Amygdala (tissue), 56 donors: ENCODE measurements at places on chromosomes 1 and 21.

GRCh38 chr21:35633501-35633900 is 426.8 kb downstream of the SETD4 start:
- DNase-seq, result no peak

GRCh38 chr1:6263716-6264115 is 2.8 kb upstream of the GPR153 start:
- DNase-seq, result no peak

DNA sequence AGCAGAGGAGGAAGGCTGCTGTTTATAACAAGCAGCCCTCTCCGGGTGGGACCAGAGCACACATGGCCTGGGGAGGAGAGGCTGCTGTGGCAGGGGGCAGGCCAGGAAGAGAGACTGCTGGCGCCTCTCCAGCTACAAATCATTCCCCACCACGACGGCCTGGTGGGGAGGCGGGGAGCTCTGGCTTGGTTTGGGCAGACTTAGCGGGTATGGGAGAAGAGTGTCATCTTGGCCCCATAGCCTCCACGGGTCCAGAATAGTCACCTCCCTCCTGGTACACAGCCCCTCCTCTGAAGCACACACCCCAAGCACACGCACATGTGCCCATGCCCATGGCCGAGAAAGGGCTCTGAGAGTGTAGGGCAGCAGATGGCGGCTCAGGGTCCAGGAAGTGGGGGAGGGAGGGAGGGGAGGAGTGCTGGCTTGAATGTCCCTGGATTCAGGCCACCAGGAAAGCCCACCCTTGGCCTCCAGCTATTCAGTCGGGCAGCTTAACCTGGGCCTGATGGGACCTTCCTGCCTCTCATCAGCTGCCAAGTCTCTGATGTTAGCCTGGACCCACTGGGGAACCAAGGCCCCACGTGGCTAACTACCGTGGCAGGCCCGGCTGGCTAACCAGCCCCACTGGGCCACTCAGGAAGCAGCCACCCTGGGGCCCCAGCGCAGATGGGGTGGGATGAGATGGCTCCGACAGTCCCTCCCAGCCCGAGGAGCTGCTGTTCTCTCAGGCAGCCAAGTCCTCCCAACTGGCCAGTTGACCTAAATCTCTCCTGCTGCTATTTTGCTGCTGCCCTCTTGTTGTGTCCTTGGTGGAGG is 10.9 kb downstream of the LRP8 start:
- DNase-seq, result peak; percentile 33

- no peak for DNase-seq
Measured at GRCh38 chr1:24084050-24084449, 27.9 kb downstream of the MYOM3 start.

GRCh38 chr1:195516036-195516435 is 1092.2 kb downstream of the KCNT2 start:
- DNase-seq, result no peak

DNA sequence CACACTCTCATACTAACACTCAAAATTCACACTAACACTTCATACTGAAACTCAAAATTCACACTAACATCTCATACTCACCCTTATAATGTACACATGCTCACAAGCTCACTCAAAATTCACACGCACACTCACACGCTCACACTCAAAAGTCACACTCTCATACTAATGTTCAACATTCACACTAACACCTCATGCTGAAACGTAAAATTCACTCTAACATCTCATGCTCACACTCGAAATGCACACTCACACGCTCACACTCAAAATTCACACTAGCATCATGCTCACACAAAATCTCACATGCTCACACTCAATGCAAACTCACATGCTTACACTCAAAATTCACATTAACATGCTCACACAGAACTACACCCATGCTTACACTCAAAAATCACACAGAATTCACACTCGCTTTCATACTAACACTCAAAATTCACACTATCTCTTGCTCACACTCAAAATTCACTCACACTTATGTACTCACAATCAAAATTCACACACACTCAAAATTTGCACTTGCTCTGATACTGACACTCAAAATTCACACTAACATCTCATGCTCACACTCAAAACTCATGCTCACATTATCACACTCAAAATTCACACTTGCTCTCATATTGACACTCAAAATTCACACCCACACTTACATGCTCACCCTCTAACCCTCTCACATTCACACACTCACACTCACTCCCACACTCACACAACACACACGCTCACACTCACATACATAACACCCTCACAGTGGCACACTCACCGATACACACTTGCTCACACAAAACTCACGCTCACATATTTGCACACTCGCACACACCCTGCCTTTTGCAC is 264.4 kb upstream of the VAMP3 start:
- no peak for DNase-seq

GRCh38 chr1:159750621-159751020 is 30.1 kb upstream of the DUSP23 start:
- DNase-seq, result no peak

- DNase-seq, result no peak
Measured at GRCh38 chr1:115428256-115428655, 90.2 kb upstream of the NGF start.

DNA sequence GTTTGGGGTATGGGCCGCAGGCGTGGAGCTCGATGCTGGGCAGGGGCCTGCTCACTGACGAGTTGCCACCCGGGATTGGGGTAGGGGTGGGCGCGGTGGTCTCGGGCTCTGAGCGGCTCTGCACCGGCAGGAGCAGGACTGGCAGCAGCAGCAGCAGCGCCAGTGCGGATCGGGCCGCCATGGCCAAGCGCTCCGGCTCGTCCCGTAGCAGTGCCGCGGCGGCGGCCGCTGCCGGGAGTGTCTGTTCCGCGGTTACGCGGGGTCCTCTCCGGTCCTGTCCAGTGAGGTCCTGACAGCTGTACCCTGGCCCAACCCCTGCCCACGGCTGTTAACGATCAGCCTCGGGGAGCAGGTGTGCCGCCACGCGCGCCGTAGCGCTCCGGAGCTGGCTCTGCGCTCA is 26.5 kb downstream of the ADARB1 start:
- no peak for DNase-seq

GRCh38 chr21:39837861-39838359 is 29.3 kb upstream of the PCP4 start:
- no peak for DNase-seq

- DNase-seq, result peak; percentile 12
Measured at GRCh38 chr1:111690306-111690617, 48.9 kb downstream of the INKA2 start.

DNA sequence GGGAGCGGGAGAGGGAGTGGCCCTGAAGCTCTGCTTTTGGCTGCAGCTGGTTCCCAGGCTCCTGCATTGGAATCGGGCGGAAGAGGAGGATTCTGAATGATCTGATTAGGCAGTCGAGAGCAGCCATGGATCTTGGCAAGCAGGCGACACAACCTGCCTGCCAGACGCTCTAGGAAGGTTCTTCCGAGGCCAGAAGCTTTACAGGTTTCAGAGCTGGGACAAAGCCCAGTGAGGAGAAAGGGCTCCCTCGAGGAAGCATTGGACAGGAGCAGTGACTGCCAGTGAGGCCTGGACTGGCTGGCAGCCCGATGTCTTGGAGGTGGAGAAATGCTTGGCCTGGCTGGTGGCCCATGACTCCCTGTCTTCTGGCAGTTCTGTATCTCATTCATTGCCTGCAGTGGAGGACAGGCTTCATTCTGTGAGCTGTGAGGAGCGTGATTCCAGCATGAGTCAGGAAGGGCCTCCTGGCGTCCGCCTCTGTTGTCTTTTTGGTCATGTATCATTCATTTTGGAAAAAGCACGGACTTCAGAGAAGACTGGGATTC is 132.7 kb upstream of the IPO9 start:
- peak; percentile 90 for DNase-seq

DNA sequence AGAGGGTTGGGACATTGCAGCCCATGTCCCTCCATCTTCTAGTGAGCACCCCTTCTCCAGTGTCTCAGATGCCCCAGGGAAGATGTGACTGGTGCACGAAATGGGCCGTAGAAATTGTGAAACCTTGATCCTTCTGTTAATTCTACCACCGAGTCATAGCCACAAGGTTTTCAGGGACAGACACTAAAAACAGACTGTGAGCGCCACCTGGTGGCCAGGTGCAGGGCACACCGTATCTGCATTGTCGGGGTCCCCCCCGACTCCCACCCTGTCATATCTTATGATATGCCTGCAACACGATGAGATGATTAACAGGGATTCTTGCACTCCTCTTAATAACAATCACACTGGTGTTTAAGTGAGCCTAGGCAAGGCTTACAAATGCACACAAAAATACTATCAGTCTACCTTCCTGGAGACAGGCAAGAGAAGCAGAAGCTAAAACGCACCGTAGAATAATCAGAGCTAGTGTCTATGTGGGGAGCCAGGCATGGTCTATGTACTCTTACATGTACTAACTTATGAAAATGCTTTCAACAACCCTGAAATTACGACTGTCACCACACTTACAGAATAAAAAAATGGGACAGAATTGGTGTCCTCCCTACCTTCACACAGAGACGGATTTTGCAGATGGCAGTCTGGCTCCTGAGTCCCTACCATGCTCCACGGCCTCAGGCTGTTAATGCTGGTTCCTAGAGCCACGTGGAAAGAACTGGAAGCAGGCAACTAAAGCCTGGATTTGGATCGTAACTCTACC is 57.9 kb downstream of the FHAD1 start:
- peak; percentile 29 for DNase-seq

GRCh38 chr1:15411593-15412137 is 2.0 kb downstream of the EFHD2 start:
- DNase-seq, result no peak

DNA sequence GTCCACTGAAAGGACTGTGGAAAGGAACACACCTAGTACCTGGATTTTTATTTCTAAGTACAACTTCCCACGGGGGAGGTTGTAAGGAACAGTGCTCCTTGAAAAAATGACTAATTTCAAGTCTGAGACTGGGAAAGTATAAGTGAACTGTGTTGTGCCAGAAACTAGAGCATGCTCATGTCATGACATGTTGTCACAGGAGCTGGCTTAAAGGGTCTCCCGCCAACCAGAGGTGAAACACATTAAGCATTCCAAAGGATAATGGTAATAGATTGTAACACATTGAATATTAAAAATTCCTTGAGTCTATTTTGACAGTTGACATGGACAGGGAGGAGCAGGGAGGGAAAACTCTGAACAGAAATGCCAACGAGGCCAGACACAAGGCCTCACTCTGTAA is 6.3 kb downstream of the ATP2B4 start:
- DNase-seq, result no peak

- no peak for DNase-seq
Measured at GRCh38 chr1:5744341-5744740, 247.9 kb downstream of the NPHP4 start.

- DNase-seq, result no peak
Measured at GRCh38 chr1:86205741-86206140, 49.2 kb upstream of the COL24A1 start.

GRCh38 chr1:7334475-7335035 is 436.5 kb upstream of the VAMP3 start:
- no peak for DNase-seq

- no peak for DNase-seq
Measured at GRCh38 chr1:154777781-154778180, 92.3 kb downstream of the KCNN3 start.

DNA sequence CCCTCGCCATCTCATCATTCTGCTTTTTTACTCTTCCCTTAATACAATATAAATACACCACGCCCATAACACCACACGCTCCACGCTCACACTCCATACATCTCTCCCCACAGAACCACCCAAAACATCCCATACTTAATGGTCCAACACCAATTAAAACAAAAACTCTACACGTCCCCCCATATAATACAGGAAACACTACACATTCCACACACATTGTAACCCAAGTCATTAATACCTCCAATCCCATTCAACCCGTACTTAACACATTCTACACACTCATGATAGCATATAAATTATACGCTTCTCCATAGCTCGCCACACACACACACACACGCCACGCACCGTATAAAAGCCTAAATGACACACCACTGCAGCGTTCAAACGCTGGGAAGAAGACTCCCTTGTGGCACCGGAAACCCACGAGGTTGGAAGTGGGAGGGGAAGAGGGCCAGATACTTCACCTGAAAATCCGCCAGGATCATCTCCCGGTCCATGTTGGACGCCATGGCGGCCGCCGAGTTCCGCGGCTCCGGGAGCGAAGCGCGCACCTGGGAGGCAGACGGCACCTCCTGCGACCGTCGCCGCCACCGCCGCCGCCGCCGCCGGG is 659 bp downstream of the FAF1 start:
- DNase-seq, result no peak

DNA sequence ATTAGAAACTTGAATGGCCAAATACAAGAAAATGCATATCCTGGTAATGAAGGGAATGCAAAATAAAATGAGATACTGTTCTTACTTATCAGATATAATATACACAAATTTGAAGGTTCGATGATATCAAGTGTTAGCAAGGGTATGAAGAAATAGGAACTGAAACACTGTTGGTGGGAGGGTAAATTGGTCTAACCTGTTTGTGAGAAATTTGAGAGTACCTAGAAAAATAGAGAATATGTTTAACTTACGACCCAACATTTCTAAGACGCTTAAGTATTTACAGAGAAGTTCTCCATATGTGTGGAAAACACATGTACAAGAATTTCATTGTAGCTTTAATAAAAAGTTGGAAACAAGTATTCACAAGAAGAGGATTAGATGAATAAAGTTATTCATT is 25.9 kb downstream of the ATG4C start:
- DNase-seq, result no peak

- no peak for DNase-seq
Measured at GRCh38 chr1:20982316-20982715, 194.4 kb downstream of the EIF4G3 start.

- DNase-seq, result no peak
Measured at GRCh38 chr1:15214527-15214926, 32.5 kb upstream of the FHAD1 start.

GRCh38 chr1:115791816-115792215 is 23.3 kb upstream of the CASQ2 start:
- no peak for DNase-seq

GRCh38 chr1:155196103-155196892 is 11.4 kb downstream of the THBS3 start:
- DNase-seq, result no peak

DNA sequence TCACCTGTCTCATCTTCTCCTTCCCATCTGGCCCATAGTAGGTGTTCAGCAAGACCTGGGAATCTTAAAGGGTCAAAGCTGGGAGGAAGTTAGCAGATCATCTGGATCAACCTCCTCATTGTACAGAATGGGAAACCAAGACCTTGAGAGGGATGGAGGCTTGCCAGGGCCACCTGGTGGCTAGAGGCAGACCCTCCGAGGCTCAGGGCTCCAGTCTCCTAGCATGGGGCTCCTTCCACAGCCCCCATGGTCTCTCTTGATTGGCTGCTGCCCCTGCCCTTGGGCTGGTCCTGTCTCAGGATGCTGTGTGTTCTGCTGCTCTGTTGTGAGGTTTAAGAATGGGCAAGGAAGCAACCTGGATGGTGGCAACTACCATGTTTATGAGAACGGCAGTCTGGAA is 68.7 kb upstream of the CNTN2 start:
- DNase-seq, result no peak

- DNase-seq, result no peak
Measured at GRCh38 chr1:172951730-172952365, 98.9 kb downstream of the TNFSF18 start.

DNA sequence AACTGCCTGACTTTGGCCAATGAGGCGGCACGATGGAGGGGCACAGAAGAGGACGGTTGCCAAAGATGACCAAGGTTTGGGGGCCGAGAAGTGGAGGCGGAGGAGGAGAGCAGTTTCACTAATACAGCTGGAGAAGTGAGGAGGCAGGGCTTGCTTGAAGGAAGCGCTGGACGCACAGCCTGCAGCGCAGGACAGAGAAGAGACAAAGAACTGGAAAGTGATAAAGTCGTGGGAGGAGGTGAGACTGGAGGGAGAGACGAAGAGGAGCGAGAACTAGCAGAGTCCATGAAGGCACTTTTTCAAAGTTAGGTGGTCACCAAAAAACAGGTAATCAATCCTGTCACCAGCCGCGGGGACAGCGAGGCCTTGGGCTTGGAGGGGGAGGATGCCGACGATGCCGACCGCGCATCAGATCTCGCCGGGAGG is 771 bp downstream of the PACC1 start:
- DNase-seq, result no peak
